ENCODE measurements at places on chromosomes 2 and 18.

DNA sequence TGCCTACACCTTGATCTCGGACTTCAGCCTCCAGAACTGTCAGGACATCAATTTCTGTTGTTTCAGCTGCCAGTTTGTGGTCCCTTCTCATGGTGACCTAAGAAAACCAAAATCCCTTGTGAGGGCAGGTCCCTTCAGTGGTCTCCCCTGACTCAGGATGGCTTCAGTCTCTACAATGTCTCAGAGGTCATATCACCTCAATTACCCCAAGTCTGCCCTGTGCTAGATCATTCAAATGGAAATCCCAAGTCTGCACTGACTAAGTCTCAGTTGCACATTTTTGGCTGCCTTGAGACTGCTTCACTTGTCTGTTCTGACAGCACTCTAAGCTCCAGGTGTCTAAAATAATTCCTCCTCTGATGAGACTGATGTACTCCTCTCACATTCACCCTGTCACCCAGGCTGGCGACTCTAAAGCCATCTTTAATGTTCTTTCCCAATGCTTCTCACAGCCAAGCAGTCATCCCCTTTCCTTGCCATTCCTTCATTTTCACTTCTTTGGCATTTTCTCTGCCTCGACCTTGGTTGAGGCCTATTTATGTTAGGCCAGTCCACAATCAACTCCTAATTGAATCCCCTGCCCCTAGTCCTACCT lies 470.8 kb downstream of the DLGAP1 start:
- no peak for DNase-seq

DNA sequence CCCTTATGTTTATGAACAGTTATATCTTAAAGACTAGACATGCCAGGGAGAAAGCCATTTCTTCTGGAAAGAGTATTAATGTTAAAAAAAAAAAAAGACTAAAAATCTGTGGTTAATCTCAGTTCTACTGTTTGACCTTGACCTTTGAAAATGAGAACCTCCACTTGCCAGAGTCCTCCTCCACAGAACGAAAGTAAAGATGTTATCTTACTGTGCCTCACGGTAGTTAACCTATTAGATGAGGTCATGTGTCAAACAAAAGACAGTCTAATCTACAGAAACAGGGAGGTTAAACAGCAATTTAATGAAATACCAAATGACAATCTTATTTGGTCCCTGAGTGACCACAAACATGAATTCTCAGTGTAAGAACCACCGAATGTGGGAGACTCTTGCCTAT lies 51.2 kb downstream of the SLC14A2 start:
- DNase-seq = no peak

DNA sequence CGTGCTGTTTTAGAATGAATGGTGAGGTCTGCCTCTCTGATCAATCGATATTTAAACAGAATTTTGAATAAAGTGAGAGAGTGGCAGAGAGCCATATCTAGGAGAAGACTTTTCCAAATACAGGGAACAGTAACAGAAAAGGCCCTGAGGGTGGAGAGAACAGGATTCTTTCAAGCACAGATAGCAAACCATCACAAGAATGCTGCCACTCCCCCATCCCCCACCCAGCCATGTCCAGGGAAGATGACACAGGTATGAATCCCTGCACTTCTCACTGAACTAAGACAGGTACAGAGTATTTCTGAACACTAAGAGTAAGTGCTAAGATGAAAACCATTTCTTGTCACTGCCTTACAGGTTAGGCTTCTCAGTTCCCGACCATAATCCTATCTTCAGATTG lies 23.6 kb downstream of the LRATD1 start:
- no peak for DNase-seq

- DNase-seq = peak; percentile 80
Observed at GRCh38 chr2:215311625-215312396, at the start of gene ATIC. Gene ATIC (plus strand): TSS chr2:215312059. CDS start chr2:215312143, 84 bp downstream.

DNA sequence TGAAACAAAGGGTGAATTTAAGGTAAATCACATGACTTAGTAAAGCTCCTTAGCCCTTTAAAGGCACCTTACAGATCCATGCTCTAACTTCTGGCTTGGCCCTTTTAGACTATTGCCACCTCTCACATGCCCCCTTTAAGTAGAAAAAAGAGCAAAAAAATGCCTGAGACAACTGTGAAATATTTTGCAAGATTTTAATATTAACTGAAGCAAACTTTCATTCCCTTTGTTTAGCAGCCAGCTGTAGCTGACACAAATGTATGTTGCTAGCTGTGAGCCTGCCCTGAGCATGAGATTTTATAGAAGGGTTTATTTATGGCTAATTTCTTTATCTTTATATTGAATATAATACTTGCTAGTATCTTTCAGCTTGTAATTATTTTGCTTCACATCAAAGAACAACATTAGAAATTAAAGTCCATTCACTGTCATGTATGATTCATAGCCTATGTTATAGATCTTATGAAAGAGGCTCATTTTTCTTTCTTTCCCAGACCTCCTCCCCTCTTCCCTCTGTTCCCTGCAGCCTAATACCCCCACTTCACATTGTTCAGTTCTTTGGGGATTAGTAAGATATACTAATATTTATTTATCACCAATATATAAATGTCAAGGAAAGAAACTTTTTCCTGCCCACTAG lies 637.2 kb upstream of the ZEB2 start:
- no peak for DNase-seq

DNA sequence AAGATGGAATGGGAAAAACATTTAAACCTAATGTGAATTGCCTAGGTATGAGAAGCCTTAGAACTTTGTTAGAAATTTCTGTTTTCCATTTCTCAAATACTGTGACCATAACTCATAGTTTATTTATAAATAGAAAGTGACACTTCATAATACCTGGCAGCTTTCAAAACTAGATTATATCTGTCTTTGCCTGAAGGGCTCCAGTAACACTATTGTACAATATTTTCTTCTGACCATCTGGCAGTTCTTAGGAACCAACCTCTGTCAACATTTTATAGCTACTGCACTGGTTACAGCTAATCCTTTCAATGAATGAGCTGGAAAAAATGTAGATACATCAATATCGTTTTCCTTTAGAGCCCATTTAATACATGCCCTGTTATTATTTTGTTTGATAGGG lies 237.4 kb downstream of the CAMKMT start:
- no peak for DNase-seq

GRCh38 chr2:16645088-16645487 lies 20.5 kb downstream of the CYRIA start:
- no peak for DNase-seq

DNA sequence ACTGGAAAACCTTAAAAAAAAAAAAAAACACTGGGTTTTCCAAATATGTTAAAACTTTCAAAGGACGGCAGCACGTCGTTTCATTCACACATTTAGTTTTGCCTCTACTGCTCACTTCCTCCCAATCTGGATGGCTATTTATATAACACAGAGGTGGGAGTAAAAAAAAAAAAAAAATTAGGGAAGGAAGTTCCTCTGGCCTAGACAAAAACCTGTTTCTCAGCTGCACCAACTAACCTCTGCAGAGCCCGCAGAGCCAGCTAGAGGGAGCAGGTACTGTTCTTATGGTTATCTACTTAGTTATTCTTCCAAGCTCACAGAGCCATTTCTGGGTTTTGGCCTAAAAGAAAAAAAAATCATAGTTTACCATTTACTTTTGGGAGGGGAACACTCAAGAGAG lies 28.1 kb downstream of the SLC1A4 start:
- no peak for DNase-seq

DNA sequence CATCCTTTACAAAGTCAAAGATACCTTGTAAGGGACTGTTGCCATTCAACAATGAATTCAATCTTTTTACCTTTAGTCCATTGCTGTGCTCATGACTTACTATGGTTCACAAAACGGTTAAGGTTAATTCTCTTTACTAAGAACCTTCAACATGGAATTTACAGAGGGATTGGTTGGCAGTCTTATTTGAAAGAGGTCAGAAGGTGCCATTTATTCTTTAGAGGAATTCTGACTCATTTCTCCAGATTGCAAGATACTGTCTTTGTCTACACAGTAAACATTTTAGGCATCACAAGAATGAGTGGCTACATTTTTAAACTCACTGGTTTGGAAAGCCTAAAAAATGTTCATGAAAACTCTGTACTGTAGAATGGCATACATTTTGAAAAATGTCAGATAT lies 17.4 kb downstream of the KCNH7 start:
- DNase-seq = no peak

- no peak for DNase-seq
Observed at GRCh38 chr2:8993902-8994278, 9.6 kb downstream of the MBOAT2 start.

GRCh38 chr2:191384829-191385228 lies 139.6 kb downstream of the MYO1B start:
- no peak for DNase-seq

GRCh38 chr18:40159141-40160017 lies 1795.7 kb upstream of the PIK3C3 start:
- no peak for DNase-seq

DNA sequence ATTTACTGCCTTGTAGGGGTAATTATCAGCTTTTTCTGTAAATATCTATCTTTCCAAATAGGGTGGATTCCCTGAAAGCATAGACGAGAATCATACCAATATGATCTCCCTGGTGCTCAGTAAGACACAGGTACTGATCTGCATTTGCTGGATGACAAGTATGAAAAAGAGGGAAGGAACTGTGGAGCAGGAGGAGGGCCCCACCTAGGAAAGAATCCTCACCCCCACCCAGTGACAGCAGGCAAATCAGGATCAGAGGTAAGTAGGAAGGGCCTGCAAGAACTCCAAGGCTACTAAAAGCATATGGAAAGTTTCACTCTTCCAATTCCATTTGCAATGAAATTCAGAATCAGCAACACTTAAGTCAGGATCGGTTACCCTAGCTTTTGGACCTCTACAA lies 42.3 kb downstream of the METTL8 start:
- no peak for DNase-seq

DNA sequence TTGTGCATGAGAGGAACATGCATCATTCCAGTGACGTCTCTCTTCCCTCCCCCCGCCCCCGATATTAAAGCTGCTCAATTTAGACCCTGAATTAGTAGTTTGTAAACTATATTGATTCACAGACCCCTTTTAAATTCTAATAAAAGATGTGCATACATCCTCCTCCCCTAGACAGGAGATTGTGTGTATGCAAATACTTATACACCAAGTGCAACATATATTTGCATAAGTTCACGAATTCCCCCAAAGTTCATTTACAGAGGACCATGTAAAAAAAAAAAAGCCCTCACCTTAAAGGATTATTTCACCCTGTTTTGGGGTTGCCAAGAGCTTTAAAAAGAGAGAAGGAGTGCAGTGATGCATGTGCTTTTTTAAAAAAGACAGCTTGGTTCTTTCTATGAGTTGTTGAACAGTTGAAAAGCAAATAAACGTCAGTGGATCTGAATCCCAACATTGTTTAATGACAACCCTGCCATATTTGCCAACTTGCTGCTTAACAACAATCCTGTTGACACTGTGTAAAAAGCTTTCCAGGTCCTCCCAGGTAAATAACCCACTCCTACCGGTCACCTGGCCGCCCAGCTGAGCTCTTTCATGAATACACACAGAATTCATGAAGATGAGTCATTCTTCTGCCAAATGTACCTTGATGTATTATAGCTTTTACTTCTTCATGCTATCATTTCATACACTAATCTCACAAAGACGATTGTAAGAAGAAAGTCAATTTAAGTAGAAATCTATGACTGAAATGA lies 211.5 kb downstream of the IKZF2 start:
- no peak for DNase-seq

DNA sequence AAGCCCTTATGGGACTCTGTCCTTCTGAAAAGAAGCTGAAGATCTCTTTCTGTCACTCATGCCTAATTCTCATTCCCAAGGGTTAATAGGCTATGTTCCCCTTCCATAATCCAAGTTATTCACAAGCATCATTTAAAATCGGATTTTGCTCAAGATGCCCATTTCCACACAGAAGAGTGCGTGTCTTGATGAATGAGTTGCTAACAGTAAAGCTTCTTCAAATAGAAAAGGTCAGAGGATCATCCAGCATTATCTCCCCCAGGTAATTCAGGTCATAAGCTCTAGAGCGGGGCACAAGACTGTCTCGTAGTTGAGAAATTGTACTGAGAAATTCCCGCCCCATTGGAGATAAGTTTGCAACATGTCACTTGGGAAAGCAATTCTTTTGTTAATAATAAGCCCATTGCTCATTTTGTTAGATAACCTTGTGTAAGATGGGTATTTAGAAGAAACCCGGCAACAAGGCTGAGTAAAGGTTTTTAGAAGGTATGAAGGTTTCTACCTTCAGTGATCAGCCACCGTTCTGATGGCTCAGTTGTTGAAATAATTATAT lies 290.7 kb upstream of the EPAS1 start:
- no peak for DNase-seq

- DNase-seq = no peak
Observed at GRCh38 chr2:191176305-191176704, 25.5 kb upstream of the STAT4 start.

GRCh38 chr18:34740724-34741123 lies 30.6 kb downstream of the DTNA start:
- DNase-seq = no peak

DNA sequence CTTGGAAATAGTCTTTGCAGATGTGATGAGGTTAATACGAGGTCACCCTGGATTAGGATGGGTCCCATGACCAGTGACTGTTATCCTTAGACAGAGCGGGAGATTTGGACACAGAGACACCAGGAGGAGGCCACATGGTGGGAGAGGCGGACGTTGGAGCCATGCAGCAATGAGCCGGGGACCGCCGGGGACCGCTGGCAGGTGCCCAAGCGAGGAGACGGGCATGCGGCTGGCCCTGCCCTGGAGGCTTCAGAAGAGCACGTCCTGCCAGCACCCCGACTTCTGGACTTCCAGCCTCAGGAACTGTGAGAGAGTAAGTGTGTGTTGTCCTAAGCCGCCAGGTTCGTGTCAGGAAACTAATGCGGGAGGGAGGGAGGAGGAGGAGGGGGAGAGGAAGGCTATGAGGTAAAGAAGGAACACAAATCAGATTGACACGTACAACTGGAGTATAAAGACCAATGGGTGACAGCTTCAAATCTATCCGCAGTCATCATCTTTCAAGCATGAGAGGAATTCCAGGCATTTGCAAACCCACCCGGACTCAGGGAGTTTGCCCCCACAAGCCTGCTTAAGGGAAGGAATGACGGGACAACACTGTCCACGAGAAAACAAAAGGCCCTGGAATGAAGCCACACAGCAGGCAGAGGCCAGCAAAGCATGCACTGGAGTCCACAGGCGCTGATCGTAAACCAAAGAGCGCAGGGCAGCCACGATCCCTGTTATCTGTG lies 11.6 kb upstream of the BOK start:
- DNase-seq = no peak

- no peak for DNase-seq
Observed at GRCh38 chr2:47488870-47489584, 86.1 kb downstream of the MSH2 start.

DNA sequence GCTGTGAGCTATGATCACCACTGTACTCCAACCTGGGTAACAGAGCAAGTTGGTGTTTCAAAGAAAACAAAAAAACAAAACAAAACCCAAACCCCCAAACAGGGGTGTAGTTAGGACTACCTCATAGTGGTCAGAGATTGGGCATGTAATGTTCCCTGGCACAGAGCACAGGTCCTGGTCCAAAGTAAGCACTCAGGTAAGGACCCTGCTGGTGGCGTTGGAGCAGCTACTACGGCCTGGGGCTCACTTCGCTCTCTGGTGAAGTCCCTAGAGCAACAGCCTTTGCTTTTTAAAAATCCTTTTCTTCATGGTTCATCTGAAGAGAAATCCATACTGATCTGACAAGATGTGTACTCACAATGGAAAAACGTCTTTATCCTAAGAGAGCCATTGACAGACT lies 130.4 kb downstream of the ZNF236 start:
- DNase-seq = no peak

GRCh38 chr2:72917138-72917876 lies at the start of gene EMX1:
Gene EMX1 (plus strand): TSS chr2:72917519. CDS start chr2:72917853, 334 bp downstream.
- DNase-seq = no peak

Data from activated CD4-positive, alpha-beta T cell treated with anti-CD3 and anti-CD28 coated beads for 1 hour (primary cell).